ENCODE measurements at places on chromosomes 11 and 22. TPM values are rescaled to one million over a fixed set of nuclear protein-coding genes. Genes with fewer than 3 reads are reported as not detected.

TESMIN gene
- 0.13 TPM for total RNA-seq

BTG4 gene
- not detected for total RNA-seq

TRIM48 gene
- total RNA-seq = not detected

SLC5A12 gene
- total RNA-seq = 0.06 TPM

TIMP3 gene
- 23.5 TPM for total RNA-seq

SCT gene
- not detected for total RNA-seq

MMP12 gene
- not detected for total RNA-seq

SLC17A6 gene
- not detected for total RNA-seq

SYT12 gene
- total RNA-seq = 1.6 TPM

ST14 gene
- 0.06 TPM for total RNA-seq

APOBEC3F gene
- total RNA-seq = 8.6 TPM

YPEL1 gene
- total RNA-seq = 1.3 TPM

OR10A2 gene
- total RNA-seq = not detected

NTM gene
- total RNA-seq = 35.0 TPM

OR52N4 gene
- total RNA-seq = not detected

INPP5J gene
- 0.12 TPM for total RNA-seq

HEPN1 gene
- total RNA-seq = not detected

TEAD1 gene
- 54.4 TPM for total RNA-seq

ZNRF3 gene
- total RNA-seq = 2.4 TPM

FOLR1 gene
- total RNA-seq = not detected

MUC6 gene
- total RNA-seq = not detected

ADAMTS15 gene
- 47.6 TPM for total RNA-seq

FLRT1 gene
- under 0.01 TPM for total RNA-seq

ISX gene
- total RNA-seq = not detected

OR2AG1 gene
- total RNA-seq = not detected

KCNE3 gene
- under 0.01 TPM for total RNA-seq
